Activated CD8-positive, alpha-beta memory T cell treated with anti-CD3 and anti-CD28 coated beads, Interleukin-2, amount 10 ng/mL, durations not matched to agents 7 days and 5 days (primary cell): ENCODE measurements at places on chromosomes 1 and 21. TPM values are rescaled to one million over a fixed set of nuclear protein-coding genes. Genes with fewer than 3 reads are reported as not detected.

DNA sequence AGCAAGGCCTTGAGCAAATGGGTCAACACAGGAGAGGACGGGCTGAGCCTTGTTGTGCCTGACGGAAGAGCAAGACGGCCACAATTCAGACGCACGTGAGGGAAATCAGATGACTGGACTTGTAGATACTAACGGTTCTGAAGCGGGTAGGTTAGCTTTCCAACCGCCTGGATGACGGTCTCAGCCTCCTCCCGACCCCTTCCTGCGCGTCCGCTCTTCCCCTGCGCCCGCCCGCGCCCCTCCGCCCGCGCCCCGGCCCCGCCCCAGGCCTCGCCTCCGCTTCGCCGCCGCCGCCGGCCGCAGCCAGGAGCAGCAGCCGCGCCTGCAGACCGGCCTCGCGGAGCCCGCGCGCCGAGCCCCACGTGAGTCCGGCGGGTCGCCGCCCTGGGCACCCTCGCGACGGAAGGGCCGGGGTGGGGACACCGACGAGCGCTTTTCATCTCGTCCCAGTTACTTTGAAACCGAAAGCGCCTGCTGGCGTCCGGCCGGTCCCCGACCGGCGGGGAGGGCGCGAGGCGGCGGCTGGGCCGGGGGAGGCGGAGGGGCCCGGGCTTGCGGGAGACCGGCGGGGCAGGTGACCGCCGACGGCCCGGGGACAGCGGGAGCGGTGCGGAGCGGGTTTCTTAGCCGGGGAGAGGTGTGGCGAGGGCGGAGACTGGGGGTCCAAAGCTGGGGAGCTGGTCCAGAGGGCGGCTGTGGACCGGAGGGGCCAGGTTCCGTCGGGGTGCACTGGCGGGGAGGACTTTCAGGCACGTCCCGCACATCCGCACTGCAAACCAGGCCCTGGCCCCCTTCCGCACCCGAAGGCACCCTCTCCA is at the start of gene TRAF5:
TSS of gene TRAF5 (plus strand) at position 306 of the 818 bp plus-strand sequence. CDS start 26,407 bp downstream, outside the sequence.
- H3K27ac ChIP-seq = peak within 1 kb of the TSS; percentile 93
- peak; percentile 61 for DNase-seq
- H3K36me3 ChIP-seq = peaks cover 17% of the 10 kb centered on the region
- no peaks in the 10 kb centered on the region for H3K27me3 ChIP-seq

DNA sequence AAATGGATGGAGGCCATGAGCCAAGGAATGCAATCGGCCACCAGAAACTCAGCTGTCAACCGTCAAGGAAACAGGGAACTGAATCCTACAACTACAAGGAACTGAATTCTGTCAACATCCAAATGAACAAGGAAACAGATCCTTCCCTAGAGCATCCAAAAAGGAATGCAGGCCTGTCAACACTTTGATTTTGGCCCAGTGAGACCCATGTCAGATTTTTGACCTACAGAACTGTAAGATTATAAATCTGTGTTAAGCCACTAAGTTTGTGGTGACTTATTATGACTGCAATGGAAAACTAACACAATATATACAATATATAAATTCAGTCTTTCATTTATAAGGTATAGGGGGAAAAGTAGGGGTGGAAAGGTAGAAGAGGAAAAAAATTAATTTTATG is 55.3 kb downstream of the SHCBP1L start:
- peaks cover 21% of the 10 kb centered on the region for H3K27me3 ChIP-seq
- DNase-seq = no peak
- no peaks in the 10 kb centered on the region for H3K36me3 ChIP-seq
- H3K4me1 ChIP-seq = peaks cover 5% of the 10 kb centered on the region
- no peak overlapping the region for H3K4me3 ChIP-seq

- DNase-seq = no peak
- H3K4me3 ChIP-seq = no peak overlapping the region
- H3K27ac ChIP-seq = no peak overlapping the region
- H3K36me3 ChIP-seq = no peaks in the 10 kb centered on the region
These were observed 6.8 kb downstream of the KCNJ10 start for GRCh38 chr1:160063176-160063575.

CD1B gene
- not detected for total RNA-seq

HLX gene
- not detected for total RNA-seq

KRTAP19-1 gene
- total RNA-seq = not detected

SH2D1B gene
- not detected for total RNA-seq

FCRL2 gene
- not detected for total RNA-seq

NECAP2 gene
- total RNA-seq = 71.0 TPM
